HCT116 (cell line): ENCODE measurements at places on chromosomes 1 and 21.

GRCh38 chr1:67201891-67202290 is 35.6 kb downstream of the IL23R start:
- DNase-seq, result no peak

- DNase-seq, result peak; percentile 94
Observed at GRCh38 chr21:45363921-45364467, 41.0 kb upstream of the COL18A1 start.

DNA sequence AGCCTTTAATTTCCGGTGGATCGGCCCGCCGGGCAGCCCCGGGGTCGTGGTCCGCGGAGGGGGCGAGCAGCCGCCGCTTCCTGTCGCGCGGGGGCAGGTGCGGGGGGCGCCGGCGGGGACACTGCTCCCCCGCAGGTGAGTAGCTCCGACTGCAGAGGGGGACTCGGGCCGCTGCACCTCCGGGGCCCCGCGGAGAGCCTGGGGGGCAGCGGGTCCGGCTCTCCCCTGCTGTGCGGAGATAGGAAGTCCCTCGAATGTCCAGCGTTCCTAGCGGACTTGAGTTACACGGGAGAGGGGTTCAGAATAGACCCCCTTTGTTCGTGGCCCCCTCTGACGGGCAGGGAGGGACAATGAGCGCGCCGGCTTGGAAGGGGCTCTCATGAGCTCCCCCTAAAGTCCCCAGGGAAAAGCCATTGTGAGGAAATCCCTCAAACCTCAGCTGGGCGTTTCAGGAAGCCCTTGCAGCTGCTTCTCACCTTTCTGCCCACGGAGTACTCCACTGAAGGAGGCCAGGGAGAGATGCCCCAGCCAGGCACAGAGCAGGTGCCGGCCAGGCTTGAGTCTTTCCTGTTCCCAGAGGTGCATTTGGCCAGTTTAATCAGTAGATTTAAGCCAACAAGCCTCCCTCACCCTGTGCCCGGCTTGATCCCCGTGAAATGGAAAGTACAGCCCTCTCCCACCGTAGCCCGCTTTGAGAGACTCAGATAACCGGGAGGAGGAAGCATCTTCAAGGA is 925 bp downstream of the PDE9A start:
- DNase-seq, result no peak

DNA sequence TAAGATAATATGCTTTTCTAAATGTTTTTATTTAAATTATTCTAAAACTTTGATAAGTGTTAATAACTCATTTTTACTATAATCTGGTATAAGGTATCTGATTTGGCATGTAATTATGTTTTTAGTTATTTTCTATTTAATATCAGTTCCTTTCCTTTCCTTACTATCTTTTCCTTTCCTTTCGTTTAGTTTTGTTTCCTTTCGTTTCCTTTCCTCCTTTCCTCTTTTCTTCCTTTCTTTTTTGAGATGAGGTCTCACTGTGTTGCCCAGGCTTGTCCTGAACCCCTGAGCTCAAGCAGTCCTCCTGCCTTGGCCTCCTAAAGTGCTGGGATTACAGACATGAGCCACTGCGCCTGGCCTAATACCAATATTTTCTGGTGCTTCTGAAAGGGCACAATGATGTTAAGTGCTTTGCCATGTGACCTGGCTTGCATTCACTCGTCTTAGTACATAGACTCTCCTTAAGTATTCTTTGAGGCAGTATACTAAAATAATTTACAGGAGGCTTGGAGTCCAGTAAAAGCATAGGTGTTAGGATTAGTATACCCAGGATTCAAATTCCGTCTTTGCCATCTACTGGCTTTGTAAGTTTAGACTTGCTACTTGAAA is 18.7 kb downstream of the MIER1 start:
- no peak for DNase-seq

DNA sequence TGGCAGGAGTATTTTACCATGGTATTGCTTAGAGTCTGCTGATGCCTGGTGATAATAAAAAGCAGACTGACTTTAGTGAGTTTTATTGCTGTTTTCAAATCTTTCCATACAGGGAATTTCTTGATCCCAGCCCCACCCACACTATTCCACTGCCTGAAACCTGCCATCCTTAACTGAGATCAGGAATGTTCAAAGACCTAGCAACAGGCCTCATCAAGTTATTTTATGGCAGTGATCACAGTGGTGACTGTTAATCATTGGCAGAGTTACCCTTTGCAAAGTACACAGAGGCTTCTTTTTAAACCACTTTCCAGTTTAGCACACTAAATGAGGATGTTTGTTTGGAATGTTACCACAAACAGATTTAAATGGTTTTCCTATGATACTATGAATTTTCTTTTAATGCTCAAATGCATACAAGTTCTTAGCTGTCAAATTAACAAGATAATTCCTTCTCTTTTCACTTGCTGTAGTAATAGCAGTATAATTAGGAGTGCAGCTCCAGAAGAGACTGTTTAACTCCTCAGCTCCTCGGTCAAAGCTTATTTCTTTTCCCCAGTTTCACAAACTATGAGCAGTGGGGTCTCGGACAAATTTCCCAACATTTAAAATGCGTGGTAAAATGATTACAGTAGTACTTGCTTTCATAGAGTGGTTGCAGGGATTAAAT is 69.9 kb upstream of the USP25 start:
- DNase-seq, result no peak

- DNase-seq, result no peak
Observed at GRCh38 chr1:75502776-75503175, 108.1 kb downstream of the SLC44A5 start.

- DNase-seq, result no peak
Observed at GRCh38 chr1:100361511-100362089, 9.3 kb downstream of the CDC14A start.

DNA sequence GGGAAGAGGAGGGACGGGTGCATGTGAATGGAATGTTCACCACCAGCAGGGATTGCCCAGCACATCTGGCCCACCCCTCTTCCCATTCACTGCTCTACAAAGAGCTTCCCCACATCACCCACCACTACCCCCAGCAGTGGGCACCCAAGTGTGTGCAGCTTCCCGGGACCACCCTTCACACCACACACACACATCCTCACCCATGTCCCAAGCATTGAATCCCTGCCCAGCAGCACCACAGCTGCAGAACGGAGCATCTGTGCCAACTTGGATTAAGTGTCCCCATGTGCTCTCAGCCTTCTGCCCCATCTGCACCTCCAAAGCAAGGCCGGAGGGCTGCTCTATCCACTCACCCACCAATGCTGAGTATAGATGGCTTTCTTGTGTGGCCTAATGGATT is 141.4 kb downstream of the PSMG1 start:
- no peak for DNase-seq

- DNase-seq, result no peak
Observed at GRCh38 chr1:33335020-33335419, 14.1 kb upstream of the A3GALT2 start.

DNA sequence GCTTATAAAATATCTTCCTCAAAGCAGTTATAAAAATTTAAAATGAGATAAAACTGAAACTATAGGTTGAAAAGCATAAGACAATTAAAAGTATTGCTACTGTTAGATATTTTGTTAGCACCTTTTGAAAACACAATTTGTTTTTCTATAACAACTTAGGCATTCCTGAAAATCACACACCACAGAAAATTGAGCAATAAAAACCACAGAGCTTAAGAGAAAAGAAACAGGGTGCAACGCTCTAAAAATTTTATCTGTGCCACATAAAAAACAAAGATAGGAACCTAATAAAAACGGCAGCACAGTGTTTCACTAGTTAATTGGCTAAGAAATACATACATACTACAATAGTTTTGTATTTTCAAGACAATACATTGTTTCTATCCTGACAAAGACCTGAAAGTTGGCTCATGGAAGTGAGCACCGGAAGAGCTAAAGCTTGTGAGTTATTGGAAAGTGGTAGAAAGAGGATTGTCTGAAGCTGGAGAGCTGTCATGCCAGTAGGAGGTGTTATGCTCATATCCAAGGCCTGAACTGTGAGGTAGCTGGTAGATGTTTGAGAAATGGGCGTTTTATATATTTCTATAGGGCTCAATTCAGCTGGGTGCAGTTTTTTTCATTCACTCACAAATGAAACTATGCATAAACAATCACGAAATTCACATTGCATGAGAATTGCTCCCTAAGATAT is 45.8 kb downstream of the RGS7 start:
- no peak for DNase-seq

- DNase-seq, result no peak
Observed at GRCh38 chr1:11960715-11961114, 19.5 kb upstream of the MFN2 start.

GRCh38 chr21:25759573-25759972 is 24.8 kb downstream of the GABPA start:
- DNase-seq, result no peak

DNA sequence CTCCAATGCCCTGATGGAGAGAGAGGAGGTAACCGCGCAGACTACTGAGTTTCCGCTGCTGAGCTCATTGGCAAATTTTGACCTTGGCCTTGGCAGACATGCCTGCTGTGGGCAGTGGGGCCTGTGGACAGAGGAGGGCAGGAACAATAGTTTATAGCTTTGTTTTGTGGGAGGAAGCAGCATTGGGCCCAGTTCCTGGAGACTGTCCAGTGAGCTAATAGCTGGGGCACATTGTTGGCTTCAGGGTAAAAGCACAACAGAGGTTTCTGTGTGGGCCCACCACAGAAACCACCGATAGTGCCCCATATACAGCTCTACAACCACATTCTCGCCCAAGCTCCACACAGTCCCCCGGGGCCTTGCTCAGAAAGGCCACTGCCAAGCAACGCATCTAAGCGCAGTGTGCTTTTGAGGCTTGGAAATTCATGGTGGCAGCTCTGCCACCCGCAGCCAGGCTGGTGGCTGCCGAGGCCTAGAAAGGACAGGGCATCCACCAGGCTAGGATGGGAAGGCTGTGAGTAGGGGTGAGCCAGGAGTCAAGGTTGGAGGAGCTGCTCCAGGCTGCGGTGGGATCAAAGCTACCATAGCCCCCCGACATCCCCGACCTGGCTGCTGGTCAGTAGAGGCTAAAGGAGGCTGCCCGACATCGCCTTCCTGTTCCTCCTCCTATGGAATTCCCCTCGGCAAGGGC is 43.2 kb downstream of the NEK2 start:
- DNase-seq, result no peak

DNA sequence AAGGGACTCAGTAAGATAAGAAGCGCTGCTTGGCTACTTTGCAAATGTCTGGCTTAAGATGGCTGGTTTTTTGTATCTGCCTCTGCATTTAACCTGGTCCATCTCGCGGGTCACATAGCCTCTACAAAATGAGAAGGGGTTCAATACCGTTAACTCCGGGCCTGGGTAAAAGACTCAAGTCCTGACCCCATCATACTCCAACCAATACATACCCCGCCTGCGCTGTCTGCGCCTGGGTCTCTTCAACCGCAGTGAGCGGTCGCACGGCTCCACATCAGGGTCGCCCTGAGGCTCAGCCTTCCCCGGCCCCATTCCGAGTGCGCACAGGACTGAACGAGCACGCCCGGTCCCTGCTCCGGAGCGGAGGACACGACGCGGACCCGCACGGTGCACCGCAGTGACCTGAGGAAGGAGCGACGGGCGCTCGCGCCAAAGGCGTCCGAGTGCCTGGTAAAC is 558 bp upstream of the PGD start:
- DNase-seq, result no peak

GRCh38 chr1:11318982-11319381 is 46.0 kb downstream of the UBIAD1 start:
- DNase-seq, result no peak

GRCh38 chr1:161111117-161111516 is 6.7 kb downstream of the PFDN2 start:
- no peak for DNase-seq

GRCh38 chr1:180287988-180288705 is 58.1 kb downstream of the LHX4 start:
- no peak for DNase-seq

DNA sequence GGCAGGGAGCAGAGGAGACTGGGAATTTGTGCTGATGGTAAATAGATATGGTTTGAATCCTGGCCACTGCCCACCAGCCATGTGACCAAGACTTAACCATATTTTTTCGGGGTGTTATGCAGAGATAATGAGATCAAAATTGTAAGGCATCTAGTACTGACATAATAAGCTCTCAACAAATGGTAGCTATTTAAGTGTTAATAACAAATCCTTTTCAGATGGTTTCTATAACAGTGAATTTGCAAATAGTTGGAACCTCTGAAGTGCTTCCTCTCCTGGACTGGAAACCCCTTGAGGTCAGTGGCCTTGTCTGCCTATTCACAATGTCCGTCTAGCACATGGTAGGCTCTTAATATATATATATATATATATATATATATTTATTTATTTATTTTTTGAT is 64.7 kb downstream of the MDM4 start:
- no peak for DNase-seq

DNA sequence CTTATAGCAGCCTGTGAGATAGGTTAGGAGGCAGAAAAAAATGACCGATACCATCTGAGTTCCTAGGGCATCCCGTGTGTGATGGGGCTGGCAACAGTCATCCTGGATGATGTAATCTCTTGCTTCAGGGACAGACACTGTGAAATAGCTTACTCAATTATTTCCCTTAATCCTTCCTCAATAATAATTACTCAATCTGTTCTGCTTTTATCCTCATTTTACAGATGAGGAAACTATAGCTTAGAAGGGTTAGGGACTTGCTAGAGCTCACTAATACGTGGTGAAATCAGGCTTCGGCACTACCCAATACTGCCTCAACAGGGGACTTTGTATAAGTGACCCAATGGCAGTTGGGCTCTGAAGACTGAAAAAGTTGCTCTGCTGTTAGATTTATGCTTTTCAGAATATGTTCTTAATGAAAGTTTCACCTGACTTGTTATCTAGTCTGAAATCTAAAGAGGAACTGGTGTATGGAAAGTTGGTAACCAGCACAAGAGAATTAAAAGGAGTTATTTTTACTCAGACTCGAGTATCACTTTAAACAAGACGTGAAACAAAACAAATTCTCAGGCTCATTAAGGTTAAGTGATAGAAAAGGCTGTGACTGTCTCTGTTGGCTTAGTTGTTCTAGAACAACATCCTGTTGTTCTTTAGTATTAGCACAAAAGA is 14.4 kb downstream of the CD55 start:
- no peak for DNase-seq

GRCh38 chr1:93775224-93775623 is 93.6 kb upstream of the BCAR3 start:
- peak; percentile 50 for DNase-seq

DNA sequence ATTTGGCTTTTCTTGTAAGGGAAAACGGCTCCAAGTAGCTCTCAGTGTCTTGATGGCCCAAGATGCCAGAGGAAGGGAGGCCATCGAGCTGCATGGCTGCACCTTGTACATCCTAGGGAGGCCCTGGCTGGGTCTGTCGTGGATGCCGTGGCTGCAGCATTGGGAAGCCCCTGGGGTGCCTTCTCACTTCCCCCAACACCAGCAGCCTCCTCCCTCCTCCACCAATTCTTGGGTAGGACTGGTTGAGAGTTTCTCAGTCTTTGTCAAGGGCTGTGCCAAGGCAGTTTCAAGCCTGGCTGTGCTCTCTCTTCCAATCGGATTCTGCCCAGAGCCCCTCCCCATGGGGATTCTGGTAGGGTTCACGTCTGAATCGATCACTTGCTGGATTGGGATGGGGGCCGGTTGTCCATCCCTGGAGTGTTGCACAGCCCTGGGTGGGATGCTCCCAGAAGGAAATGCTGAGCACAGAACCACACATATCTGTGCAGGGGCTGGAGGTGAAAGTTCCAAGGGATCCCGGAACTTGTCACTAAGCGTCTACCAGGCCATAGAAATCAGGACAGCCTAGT is 14.0 kb upstream of the SPSB1 start:
- DNase-seq, result no peak
